ENCODE measurements at places on chromosomes 1 and 21. TPM values are rescaled to one million over a fixed set of nuclear protein-coding genes. Genes with fewer than 3 reads are reported as not detected.

GRCh38 chr1:162207862-162208261, 138.4 kb downstream of the NOS1AP start:
- no peak for DNase-seq

DNA sequence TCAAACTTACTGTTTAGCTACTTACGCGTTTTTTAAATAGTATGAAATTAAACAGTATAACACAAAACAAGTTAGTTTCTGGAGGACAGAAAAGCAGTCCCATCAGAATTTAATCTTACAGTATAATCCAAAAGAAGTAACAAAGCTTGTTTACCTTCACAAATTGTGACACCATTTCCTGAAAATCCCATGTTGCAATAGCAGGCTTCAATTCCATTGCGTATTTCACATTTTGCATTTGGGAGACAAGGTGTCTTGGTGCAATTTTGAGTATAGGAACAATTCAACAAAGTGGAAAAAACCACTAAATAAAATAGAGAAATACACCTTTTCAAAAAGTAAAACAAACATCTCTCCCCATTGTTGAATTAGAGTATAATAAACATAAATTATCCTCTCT, 1.6 kb downstream of the ADGRL4 start:
- DNase-seq, result no peak

DNA sequence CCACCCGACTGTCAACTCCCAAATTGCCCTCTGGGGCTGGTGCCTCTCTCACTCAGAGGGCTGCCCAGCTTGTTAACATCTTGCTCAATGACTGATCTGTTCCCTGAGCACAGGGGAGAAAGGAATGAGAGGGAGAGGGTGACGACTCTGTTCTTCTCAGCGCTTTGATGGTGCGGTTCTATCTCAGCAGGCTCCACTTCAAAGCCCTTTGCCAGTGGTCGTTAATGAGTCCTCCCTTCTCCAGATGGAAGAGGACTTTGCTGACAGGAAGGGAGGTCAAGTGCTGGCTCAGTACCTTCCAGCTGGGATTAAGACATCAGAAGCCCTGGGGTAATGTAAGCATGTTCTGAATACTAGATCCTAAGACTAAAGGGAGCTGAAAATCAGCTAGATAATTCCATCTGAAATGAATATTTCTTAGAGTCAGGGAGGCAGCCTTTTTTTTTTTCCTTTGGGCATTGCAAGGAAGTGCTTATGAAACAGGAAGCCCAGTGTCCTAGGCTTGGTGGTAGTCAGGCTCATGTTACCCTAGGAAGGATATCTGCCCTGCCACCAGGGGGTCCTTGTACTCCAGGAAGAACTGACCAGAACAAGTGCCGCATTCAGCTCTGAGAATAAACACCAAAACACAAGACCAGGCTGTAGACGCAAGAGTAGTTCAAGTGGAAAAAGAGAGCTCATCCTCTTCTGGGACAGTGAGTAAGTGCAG, 4.7 kb downstream of the FMOD start:
- no peak for DNase-seq

GRCh38 chr1:6471970-6472368, 6.0 kb upstream of the TNFRSF25 start:
- DNase-seq, result no peak

DNA sequence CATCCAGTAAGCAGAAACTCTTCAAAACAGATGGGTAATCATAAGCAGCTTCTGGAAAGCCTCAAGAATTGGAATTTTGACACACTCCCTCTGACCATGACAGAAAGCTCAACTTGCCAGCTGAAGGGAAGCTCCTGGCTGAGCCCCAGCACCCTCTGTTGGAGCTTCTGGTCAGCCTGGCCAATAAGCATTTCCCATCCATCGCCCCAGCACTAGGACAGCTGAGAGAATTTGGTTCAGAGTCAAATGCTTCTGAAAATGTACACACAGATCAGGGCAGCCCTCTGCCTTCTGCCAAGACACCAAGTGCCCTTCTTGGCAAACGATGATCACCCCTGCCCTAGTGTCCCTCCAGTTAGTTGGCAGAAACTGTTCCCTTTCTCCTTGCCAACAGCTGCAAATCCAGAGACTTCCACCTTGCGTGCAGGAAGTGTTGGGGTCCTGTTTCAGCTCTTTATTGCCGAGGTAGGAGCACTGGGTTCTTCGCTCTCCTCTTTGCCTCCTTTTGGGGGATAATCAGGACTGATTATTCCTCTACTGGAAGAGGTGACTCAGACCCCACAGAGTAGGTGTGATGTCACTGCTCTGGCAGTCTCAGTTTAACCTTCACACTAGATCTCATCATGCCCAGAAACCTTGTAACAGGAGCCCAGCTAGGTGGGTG, 11.9 kb downstream of the PIGV start:
- DNase-seq, result peak; percentile 81

Gene LCE2B
- not detected for total RNA-seq

DNA sequence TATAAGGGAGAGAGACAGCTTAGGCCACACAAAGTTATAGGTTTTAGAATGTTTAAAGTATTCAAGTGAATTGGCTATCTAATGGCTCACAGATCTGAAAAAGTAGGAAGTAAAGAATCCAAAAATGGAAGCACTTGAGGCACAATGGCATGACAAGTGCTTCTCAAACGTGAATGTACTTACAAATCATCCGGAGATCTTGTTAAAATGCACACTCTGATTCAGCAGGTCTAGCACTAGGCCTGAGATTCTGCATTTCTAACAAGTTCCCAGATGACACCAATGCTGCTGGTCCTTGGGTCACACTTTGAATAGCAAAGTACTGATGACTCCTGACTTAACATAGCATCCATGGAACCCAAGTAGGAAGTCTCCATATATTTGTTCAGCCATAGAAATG, 20.9 kb upstream of the AGL start:
- DNase-seq, result no peak

DNA sequence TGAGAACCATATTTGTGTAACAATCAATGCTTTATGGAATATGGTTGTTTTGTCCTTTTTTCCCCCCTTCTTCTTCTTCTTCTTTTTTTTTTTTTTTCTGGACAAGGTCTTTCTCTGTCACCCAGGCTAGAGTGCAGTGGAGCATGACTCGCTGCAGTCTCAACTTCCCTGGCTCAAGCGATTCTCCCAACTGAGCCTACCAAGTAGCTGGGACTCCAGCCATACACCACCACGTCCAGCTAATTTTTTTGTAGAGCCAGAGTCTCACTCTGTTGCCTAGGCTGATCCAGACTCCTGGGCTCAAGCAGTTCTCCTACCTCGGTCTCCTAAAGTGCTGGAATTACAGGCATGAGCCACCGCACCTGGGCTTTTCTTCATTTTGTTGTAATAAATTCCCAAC, 86.7 kb downstream of the FMN2 start:
- no peak for DNase-seq

DNA sequence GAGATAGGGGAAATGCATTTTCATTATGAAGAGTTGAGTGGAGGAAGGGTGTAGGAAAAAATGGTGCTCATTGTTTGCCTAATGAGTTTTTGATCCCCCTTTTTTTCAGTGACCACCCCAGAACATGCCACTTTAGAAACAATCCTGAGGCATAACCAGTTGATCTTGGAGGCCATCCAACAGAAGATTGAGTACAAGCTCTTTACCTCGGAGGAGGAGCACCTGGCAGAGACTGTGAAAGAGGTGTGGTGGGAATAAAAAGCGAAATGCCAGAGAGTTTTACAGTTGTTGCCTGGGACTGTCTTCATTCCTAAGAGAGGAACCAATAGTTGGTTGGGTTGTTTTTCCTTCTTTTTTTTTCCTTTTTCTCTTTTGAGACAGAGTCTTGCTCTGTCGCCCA, 54.3 kb upstream of the EPHA8 start:
- DNase-seq, result no peak

- no peak for DNase-seq
Measured at GRCh38 chr1:94026619-94027380, 94.1 kb downstream of the ABCA4 start.

GRCh38 chr1:224621813-224622682, 5.9 kb downstream of the CNIH3 start:
- DNase-seq, result no peak

DNA sequence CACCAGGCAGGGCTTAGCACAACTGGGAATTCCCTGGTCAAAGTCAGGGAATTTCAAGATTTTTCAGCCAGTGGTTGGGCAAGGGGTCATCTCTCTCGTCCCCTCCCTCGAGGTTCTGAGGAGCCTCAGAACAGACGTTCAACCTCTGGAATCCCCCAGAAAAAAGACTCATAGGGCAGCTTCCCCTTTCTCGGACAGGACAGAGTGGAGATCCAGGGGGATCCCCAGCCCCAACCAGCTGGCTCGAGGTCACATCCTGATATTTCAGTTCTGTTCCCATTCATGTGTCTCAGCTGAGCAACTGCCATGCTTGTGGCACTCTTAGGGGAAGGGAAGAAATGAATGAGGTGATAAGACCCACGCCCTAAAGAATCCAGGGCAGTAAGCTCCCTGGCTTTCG, 4.9 kb upstream of the LAD1 start:
- DNase-seq, result no peak

DNA sequence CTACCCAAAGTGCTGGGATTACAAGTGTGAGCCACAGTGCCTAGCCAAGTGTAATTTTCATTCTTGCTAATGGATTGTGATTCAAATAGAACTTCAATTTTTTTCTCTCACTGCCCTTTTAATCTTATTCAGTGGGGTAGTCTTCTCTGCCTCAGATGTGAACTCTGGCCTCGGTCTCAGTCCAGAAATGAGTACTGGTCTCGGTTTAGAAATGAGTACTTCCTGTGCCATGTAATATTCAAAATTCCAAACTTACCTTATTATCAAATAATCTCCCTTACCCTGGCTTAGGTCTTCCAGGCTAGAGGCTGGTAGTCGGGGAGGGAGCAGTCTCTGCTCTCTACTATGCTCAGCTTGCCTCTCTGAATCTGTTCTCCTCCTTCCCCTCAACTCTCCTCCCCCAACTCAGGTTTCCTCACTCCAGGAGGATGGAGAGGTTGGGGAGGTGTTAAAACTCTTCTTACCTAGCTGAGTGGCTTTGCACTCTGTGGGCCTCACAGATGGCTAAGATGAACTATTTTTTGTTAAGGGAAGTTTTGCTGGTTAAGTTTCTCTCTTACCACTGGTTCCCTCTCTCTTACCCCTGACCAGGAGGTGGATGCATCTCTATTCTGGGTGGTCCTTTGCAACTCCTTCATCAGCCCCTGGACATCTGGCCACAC, 4.8 kb upstream of the SLAMF9 start:
- no peak for DNase-seq

- DNase-seq, result no peak
Measured at GRCh38 chr1:41889506-41890414, 29.0 kb downstream of the HIVEP3 start.

Gene OR6K3
- total RNA-seq, result not detected

GRCh38 chr1:51000160-51000559, 30.1 kb downstream of the CDKN2C start:
- DNase-seq, result no peak

GRCh38 chr1:9253453-9254105, 19.0 kb downstream of the H6PD start:
- DNase-seq, result no peak

- DNase-seq, result no peak
Measured at GRCh38 chr1:66384258-66384921, 149.6 kb upstream of the SGIP1 start.

GRCh38 chr1:119647228-119647733, 785 bp downstream of the ZNF697 start:
- no peak for DNase-seq

Gene SLC9C2
- not detected for total RNA-seq

DNA sequence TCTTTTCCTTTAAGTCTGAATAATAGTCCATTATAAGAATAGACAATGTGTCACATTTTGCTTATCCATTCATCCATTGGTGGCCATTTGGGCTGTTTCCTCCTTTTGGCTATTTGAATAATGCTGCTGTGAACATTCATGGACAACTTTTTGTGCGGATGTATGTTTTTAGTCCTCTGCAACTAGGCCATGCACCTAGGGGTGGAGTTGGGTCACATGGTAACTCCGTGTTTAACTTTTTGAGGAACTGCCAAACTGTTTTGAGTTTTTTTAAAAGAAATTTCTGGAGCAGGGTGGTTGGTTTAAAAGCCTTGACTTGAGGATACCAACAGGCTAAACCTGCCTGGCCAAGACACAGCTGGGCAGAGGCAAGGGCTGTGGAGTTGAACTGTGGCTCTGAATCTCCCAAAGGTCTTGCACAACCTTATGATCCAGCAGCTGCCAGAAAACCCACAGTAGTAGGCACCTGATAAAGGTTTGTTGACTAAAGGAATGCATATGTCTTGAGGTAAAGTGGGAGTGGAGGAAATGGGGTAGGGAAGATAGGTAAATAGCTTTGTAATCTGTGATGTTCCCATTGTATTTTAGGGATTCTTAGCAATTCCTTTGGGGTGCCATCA, 5.6 kb upstream of the RPTN start:
- no peak for DNase-seq

Gene VASH2
- 10.0 TPM for total RNA-seq

DNA sequence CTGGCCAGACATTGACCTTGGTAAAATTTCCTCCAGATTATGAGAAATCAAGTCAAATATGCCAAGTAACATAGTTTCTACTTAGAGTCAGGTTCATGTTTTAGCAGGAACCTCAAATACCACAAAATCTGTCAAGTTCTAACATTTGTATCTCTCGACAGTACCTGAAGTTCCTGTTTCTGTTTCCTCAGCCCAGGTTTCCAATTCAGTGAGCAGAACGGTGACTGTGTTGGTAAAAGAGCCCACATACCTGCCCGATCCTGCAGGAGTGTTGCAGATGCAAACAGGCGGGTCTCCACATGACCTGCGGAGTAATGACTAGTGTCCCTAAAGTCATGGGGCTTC, 57.9 kb upstream of the LGALS8 start:
- no peak for DNase-seq
